Urinary bladder (tissue), 4 donors: ENCODE measurements at places on chromosomes 1 and 21. TPM values are rescaled to one million over a fixed set of nuclear protein-coding genes. Genes with fewer than 3 reads are reported as not detected.

GRCh38 chr1:156750711-156751450, 594 bp downstream of the HDGF start:
- no peak for DNase-seq

The HSF2BP gene
- polyA plus RNA-seq = 0.37 TPM

The ROR1 gene
- 5.9 TPM for polyA plus RNA-seq

GRCh38 chr21:44838039-44838895, 20.4 kb upstream of the SUMO3 start:
- DNase-seq = no peak

DNA sequence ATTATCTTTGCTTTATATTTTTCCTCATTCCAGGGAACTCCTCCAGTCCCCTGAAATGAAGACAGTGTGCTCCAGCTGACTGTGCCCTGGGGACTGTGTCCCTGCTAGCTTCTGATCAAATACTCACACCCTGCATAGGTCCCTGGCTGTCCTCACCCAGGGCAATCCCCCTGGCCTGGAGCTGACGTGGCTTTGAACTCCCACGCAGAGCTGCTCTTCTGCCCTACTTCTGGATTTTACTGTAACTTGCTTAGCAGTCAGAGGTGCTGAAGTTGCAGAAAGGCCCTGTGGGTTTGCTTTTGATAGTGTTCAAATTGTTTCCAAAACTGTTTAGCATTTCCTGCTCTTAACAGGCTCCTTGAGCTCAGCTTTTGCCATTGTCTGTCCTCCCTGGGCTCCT, 186.5 kb downstream of the FASLG start:
- no peak for DNase-seq

The ATP6V1G3 gene
- polyA plus RNA-seq = not detected

The ZNF697 gene
- 2.8 TPM for polyA plus RNA-seq

DNA sequence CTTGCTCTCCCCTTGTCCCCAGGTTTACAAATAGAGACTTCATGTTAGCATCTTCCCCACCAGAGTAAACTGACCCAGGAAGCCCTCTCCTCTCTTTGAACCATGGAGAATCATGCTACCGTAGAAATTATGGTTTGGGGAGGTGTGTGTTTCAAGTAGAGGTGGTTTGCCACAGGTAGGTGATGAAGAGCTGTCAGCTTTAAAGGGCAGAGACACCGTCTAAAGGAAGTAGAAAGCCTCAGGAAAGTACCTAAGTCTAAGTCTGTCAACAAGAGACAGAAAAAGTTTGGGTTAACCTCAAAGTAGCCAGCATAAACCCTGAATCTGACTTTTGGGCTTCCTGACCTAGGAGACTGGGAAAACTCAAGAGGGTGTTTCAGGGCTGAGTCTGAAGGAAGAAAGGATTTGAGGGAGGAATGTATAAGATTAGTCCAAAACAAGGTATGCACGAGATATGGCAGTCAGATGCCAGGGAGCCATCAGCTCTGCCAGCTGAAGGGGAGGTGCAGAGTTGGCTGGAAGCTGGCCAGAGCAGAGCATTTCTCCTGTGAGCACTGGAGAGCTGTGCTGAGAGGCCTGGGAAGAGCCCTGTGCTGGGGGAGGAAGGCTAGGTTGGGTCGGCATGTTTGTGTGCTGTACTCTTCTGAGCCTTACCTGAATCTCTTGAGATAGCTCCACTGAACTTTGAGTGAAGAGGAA, 14.3 kb downstream of the ADAMTSL4 start:
- no peak for DNase-seq

The HSD3B1 gene
- not detected for polyA plus RNA-seq

GRCh38 chr1:224938652-224939051, 9.2 kb downstream of the DNAH14 start:
- no peak for DNase-seq

The OR2L13 gene
- 0.04 TPM for polyA plus RNA-seq

DNA sequence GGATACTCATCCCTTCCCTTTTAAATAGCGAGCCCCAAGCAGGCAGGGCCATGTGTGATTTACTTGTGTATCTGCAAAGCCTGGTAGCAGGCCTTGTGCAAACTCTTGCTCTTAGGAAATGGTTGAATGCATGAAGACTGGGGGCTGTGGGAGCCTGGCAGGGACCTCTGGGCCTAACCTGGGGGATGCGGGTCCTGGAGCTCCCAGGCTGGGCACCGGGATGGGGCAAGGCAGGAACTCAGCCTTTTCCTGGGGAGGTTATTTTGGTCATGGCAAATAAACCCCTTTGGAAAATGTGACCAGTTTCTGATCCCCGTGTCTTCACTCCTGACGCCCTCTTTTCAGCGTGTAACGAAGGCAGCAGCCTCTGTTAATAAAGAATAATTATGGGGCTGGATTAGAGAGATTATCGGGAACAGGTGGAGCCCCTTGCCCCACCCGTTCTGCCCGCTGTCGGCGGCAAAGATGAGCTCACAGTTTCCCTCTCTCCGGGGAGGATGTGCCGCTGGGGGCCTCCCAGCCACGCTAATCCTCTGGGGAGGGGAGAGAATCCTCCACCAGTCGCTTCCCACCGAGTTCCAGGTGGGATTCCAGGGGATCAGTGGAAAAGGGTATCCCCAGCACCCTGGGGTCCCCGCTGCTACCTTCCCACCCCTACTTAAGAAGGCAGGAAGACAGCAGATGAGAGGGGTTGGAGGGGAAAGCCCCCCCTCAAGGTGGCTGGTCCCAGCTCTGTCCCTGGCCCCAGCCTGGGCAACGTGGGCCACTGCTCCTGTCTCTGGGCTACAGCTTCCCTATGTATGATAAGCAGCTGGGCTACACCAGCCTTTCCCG, 69.7 kb upstream of the WNT4 start:
- no peak for DNase-seq

- DNase-seq = no peak
These were observed 36.7 kb upstream of the TTC4 start for GRCh38 chr1:54678776-54679643.

The AMIGO1 gene
- 6.4 TPM for polyA plus RNA-seq

GRCh38 chr1:53911442-53911841, 17.5 kb downstream of the DIO1 start:
- DNase-seq = no peak

The CCSAP gene
- 3.0 TPM for polyA plus RNA-seq

- no peak for DNase-seq
These were observed 90.2 kb downstream of the ESRRG start for GRCh38 chr1:216632980-216633379.

The PDC gene
- not detected for polyA plus RNA-seq

GRCh38 chr1:75115654-75116053, 18.5 kb upstream of the LHX8 start:
- DNase-seq = no peak

- DNase-seq = no peak
These were observed 43.2 kb downstream of the SDCCAG8 start for GRCh38 chr1:243299069-243299468.

- no peak for DNase-seq
These were observed 2.6 kb upstream of the PYCR2 start for GRCh38 chr1:225926551-225927113.

The ADCY10 gene
- 0.06 TPM for polyA plus RNA-seq

The ACTL8 gene
- not detected for polyA plus RNA-seq

The G0S2 gene
- polyA plus RNA-seq = 94.9 TPM

The SCYL3 gene
- 7.5 TPM for polyA plus RNA-seq

The CHAF1B gene
- polyA plus RNA-seq = 1.3 TPM

DNA sequence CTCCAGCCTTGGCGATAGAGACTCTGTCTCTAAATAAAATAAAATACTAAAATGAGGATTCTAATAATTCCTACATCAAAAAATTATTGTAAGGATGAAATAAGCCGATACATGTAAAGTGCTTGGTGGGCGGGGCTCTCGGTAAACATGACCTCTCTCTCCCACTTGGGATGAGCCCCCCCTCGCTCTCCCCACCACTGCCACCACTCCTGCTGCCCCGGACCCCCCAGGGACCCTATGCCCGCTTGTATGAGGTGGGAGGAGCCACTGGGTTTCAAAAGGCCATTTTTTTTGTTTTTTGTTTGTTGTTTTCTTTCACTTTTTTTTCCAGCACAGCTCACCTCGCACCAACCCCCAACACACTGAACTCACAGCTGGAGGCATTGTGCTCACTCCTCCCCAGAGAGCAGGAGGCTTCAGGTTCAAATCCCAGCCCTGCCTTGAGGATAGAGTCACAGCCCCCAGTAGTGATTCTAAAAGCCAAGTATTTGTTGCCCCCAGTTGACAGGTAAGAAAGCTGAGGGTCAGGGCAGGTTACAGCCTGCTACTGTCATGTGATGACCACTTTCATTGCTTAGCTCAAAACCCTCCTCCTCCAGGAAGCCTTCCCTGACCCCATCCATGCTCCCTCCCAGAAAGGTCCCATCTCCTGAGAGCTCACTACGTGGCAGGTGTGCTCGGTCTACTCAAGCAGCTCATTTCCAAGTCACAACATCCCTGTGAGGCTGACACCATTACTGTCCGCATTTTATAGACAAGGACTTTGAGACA, 4.2 kb downstream of the SDC3 start:
- DNase-seq = no peak

GRCh38 chr1:204577794-204578478, 61.7 kb downstream of the MDM4 start:
- no peak for DNase-seq

DNA sequence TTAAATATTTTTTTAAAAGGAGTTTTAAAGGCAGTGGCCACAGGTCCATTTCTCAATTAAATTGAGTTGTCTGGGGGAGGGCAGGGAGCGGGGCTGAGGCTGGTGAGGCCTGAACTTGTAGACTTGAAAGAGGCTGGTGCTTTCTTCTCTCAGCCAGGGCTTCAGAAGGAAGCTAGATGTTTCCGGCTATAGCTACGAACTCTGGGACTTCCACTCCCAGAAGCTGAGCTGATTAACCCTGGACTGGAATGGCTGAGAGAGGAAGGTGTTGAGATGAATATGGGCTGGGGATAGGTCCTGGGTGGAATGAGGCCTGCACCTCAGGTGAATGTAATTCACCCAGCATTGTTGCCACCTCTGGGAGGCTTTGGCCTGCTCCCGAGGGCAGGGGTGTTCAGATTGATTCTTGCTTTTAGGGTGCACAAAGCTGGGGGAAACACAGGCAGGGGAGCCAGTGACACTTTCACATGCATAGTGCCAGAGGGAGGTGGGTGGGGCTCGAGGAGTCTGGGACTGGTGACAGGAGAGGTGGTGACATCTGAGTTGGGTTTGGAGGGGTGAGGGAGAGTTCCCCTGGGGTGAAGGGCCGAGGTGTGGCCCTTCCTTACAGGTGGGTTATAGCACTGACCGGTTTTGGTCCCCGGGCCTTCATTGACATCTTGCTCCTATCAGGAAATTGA, 18.2 kb downstream of the LDLRAP1 start:
- no peak for DNase-seq

- no peak for DNase-seq
These were observed 16.5 kb upstream of the BATF3 start for GRCh38 chr1:212716161-212716560.

DNA sequence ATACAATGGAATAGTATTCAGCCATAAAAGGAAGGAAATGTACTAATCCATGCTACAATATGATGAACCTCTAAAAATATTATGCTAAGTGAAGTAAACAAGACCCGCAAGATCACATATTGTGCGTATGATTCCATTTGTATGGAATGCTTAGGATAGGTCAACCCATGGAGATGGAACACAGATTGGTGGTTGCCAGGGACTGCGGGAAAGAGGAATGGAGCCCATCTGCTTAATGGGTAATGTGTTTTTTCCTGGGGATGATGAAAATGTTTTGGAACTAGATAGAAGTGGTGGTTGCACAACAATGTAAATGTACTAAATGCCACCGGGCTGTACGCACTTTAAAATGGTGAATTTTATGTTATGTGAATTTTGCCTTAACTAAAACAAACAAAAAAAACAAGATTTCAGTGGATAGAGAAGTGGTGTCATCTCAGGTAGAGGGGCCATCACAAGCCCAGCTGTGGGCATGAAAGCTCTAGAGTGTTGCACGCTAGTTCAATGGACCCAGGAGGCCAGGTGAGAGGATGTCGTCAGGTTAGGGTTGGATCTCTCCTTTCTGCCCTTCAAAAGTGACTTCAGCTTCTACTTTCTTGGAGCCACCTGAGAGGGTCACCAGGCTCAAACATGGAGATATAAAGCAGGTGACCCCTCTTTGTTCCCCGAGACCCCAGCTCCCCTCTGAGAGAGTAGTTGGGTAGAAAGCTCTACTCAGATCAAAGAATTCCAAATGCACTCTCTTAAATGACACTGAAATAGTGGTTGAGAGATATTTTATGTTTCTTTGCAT, 2.5 kb downstream of the C1orf115 start:
- DNase-seq = no peak

GRCh38 chr1:79197421-79197820, 190.9 kb upstream of the ADGRL4 start:
- DNase-seq = no peak

- no peak for DNase-seq
These were observed 38.5 kb upstream of the USP1 start for GRCh38 chr1:62398377-62398776.

- DNase-seq = no peak
These were observed 3.0 kb upstream of the TMEM54 start for GRCh38 chr1:32903991-32904785.

GRCh38 chr1:60973668-60974067, 108.7 kb upstream of the NFIA start:
- no peak for DNase-seq

The CAPZA1 gene
- 42.3 TPM for polyA plus RNA-seq

The CFAP74 gene
- polyA plus RNA-seq = 0.23 TPM

GRCh38 chr1:245870698-245871097, 636.4 kb downstream of the SMYD3 start:
- no peak for DNase-seq

DNA sequence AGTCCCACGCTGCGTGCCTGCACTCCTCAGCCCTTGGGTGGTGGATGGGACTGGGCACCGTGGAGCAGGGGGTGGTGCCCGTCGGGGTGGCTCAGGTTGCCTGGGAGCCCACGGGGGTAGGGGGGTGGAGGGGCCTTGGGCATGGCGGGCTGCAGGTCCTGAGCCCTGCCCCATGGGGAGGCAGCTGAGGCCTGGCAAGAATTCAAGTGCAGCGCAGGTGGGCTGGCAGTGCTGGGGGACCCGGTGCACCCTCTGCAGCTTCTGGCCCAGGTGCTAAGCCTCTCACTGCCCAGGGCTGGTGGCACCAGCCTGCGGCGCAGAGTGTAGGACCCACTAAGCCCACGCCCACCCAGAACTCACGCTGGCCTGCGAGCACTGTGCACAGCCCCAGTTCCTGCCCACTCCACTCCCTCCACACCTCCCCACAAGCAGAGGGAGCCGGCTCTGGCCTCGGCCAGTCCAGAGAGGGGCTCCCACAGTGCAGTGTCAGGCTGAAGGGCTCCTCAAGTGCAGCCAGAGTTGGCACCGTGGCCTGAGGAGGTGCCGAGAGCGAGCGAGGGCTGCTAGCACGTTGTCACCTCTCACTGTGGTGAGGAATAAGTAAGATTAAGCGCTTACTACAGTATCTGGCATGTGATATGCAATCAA, 12.8 kb downstream of the TNNI3K start:
- DNase-seq = no peak

The NT5C1A gene
- polyA plus RNA-seq = 0.27 TPM
